Mesangial cell (primary cell): ENCODE measurements at places on chromosomes 13 and 19. TPM values are rescaled to one million over a fixed set of nuclear protein-coding genes. Genes with fewer than 3 reads are reported as not detected.

LYPD3 gene
- 0.38 TPM in 1 of 2 replicates, not detected in the other for total RNA-seq

ZNF91 gene
- total RNA-seq, result 11.7 and 21.8 TPM in 2 replicates

FXYD1 gene
- 0.89 TPM in 1 of 2 replicates, not detected in the other for total RNA-seq

LRRC25 gene
- 0.25 TPM in 1 of 2 replicates, not detected in the other for total RNA-seq

MLNR gene
- not detected in 2 replicates for total RNA-seq

GCDH gene
- total RNA-seq, result 32.6 and 60.9 TPM in 2 replicates
